ENCODE measurements at places on chromosomes 7 and 10. TPM values are rescaled to one million over a fixed set of nuclear protein-coding genes. Genes with fewer than 3 reads are reported as not detected.

SH2D4B gene
- total RNA-seq: 0.36 TPM

LIPN gene
- total RNA-seq: not detected

TBX20 gene
- total RNA-seq: not detected

ASAH2B gene
- total RNA-seq: 5.3 TPM

EN2 gene
- not detected for total RNA-seq

TWNK gene
- 17.0 TPM for total RNA-seq
